Activated naive CD4-positive, alpha-beta T cell treated with anti-CD3 and anti-CD28 coated beads, Interleukin-2, amount 10 ng/mL, durations not matched to agents 7 days and 5 days (primary cell): ENCODE measurements at places on chromosomes 2 and 18.
A peak's percentile ranks its signal among the peaks of the same experiment; 100 is the strongest.

DNA sequence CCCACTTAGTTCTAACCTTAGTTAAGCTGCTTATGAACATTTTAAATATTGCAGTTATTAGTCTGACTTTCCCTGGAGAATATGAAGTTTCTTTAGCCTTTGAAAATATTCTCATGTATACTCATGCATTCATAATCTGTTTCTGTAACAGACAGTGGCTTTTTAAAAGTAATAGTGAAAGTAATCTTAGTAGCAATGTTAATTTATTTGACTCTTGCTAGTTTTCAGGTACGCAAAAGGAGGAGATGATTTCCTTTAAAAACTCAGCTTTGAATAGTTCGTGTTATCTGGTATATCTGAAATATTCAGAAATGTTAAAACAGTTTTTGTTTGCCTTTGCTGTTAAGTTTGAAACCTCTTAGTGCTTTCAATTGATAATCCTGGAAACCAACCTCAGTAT lies 3.8 kb downstream of the ANKRD12 start:
- DNase-seq: no peak

DNA sequence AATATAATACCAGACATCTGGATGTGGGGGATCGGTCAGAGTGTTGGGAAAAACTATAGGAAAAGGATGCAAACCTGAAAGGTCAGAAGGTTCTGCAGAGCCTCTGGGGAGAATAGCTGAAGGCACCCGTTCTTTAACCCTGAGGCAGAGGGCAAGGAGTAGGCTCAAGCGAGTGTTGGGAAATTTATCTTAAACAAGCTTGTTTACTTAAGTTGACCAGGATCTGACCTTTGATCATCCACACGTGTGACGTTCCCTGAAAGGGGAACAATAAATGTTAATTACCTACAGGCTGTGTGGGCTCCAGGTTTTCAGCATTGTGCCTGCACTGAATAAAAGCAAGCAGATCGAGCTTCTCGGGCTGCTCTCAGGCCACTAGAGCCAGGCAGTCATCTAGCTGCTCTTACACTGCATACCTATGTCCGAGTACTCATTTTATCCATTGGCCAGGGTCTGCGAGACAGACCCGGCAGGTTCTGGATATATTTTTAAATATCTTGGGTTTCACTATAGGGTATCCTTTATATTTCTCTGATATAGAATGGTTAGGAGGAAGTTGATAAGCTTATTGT lies 400.6 kb upstream of the CHST9 start:
- DNase-seq: no peak

DNA sequence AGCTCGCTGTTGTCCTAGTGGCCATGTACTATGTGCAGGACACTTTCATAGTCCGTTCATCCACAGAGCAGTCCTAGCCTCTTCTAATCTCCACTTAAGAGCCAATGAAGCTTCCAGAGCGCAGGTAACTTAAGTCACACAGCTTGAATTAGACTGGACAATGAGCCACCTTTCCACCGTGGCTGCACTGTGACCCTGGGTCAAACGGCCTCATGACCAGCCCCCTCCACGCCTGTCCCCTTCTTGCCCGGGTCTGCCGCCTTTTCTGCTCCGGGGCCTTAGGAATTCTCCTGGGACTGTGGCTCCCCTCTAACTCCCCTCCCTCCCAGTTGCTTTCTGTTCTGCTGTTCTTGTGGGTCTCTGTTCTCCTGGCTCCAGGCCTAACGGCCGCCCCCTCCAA lies 8.4 kb upstream of the PRKCE start:
- no peak for DNase-seq

GRCh38 chr2:23694058-23695045 lies 232.6 kb downstream of the ATAD2B start:
- DNase-seq: peak; percentile 14

DNA sequence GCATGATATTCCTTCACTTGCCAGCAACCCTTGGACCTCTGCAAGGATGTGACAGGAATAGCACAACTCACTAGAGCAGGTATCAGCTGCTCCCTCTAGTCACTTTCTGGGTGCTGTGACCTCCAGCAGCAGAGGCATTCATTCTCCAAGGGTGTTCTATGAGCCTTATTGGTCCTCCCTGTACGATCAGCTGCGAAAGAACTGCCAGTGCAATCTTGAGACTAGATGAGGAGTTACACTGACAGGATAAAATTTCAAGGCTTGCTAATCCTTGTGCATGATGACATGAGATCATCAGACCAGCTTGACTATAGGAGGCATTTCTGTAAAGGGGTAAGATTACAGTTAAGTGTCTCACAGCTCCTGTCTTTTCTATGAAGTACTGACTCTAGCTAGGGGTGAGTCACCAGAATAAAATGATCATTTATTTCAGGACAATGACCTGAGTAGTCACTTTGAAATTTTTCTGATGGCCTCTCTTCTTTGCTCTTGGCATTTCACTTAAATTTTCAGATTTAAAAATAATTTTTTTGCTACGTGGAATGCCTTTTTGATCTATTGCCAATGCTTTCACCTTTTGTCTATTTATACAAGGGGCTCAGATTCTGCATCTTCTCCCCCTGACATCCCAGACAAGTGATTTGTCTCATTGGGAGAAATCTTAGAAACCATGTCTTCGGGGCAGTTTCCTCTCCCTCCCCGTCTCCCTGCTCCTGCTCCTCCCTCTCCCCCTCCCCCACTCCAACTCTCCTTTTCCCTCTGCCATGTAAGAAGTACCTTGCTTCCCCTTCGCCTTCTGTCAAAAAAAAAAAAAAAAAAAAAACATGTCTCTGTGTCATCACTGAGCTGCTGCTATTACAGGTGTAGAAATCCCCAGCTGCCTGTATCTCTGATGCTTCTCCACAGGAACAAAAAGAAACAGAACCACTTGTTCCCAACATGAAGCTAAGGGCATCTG lies 49.2 kb upstream of the FRZB start:
- no peak for DNase-seq

- DNase-seq: no peak
These were observed 307.2 kb downstream of the FBXO15 start for GRCh38 chr18:73840319-73840945.

- DNase-seq: peak; percentile 17
These were observed 237.0 kb downstream of the HDAC4 start for GRCh38 chr2:239163688-239164334.
